MG63 (cell line): ENCODE measurements at places on chromosomes 7 and 10. TPM values are rescaled to one million over a fixed set of nuclear protein-coding genes. Genes with fewer than 3 reads are reported as not detected.

- DNase-seq: peak; percentile 47
These were observed 54.2 kb upstream of the FHIP2A start for GRCh38 chr10:114767101-114767985.

GRCh38 chr10:77798940-77799339 is 127.6 kb downstream of the DLG5 start:
- DNase-seq: no peak

GRCh38 chr7:7962851-7963250 is 5.7 kb upstream of the GLCCI1 start:
- no peak for DNase-seq

DNA sequence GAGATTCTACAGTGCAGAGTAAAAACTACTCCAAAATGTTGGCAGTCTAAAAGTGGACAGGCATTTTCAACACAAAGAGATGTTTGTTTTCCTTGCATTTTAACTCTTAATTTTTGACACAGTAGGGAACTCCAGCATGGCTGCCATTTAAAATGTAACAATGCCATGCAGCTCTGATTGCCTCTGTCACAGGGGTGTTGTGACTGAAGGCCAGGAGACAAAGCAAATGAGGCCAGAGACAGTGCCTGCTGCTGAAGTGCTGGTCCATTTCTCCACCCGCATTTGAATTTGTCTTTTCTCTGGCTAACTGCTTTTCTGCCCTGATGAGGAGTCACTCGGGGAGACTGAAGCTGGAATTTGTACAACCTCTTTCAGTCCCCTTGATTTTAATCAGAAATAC is 710.6 kb upstream of the GALNT17 start:
- DNase-seq: no peak

GRCh38 chr10:74213571-74214162 is 62.6 kb downstream of the ADK start:
- DNase-seq: peak; percentile 45

GRCh38 chr7:132755538-132756483 is 179.5 kb upstream of the PLXNA4 start:
- no peak for DNase-seq

GRCh38 chr7:1558841-1559625 is 3.0 kb upstream of the TMEM184A start:
- no peak for DNase-seq

- DNase-seq: no peak
These were observed 6.4 kb upstream of the RAMP3 start for GRCh38 chr7:45151131-45151684.

DNA sequence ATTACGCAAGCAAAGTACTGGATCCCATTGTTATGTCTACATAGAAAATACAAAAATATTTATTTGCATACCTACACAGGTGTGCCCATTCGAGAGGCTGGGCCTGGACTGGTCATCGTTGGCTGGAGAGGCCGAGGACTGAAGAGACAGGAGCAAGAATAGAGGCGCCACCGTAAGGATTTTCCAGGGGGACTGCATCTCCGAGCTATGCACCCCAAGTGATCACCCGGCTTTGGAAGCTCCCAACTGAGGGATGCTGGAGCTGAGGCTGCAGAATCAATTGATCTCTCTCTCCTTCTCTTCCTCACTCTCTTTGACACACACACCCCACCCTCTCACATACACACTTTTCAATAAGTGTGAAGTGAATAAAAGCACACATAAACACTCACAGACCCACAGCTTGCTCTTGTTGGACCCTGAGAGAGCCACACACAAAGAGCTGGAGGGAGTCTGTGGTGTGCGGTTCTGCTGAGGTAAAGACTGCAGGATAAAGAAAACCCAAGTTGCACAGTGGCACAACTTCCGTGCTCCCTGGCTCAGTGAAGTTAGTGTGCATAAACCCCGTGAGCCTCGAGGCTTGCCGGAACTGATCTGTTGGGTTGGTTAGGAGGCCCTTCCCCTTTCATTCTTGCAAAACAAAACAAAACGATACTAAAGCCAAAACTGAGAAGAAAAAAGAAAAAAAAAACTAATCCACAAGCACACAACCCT is at the start of gene AOAH:
Gene AOAH, minus strand, starts transcription at position 544 of the 714 bp plus-strand sequence. Its CDS starts 346 bp downstream, at position 198.
- DNase-seq: no peak

GRCh38 chr7:138979226-138979979 is 1.8 kb downstream of the KIAA1549 start:
- no peak for DNase-seq

- DNase-seq: peak; percentile 11
These were observed 71.0 kb downstream of the DLG5 start for GRCh38 chr10:77855404-77856155.

GRCh38 chr7:106794276-106795083 is 70.6 kb upstream of the PIK3CG start:
- no peak for DNase-seq

GRCh38 chr7:135645296-135645904 is 16.9 kb upstream of the STMP1 start:
- no peak for DNase-seq

GRCh38 chr10:122323941-122324675 is 50.4 kb upstream of the PLEKHA1 start:
- peak; percentile 43 for DNase-seq

- no peak for DNase-seq
These were observed 2.4 kb upstream of the GPAM start for GRCh38 chr10:112185959-112186358.

- no peak for DNase-seq
These were observed 16.9 kb upstream of the ENTPD1 start for GRCh38 chr10:95739056-95739455.

GRCh38 chr10:115696747-115697146 is 576.3 kb downstream of the GFRA1 start:
- DNase-seq: no peak

DNA sequence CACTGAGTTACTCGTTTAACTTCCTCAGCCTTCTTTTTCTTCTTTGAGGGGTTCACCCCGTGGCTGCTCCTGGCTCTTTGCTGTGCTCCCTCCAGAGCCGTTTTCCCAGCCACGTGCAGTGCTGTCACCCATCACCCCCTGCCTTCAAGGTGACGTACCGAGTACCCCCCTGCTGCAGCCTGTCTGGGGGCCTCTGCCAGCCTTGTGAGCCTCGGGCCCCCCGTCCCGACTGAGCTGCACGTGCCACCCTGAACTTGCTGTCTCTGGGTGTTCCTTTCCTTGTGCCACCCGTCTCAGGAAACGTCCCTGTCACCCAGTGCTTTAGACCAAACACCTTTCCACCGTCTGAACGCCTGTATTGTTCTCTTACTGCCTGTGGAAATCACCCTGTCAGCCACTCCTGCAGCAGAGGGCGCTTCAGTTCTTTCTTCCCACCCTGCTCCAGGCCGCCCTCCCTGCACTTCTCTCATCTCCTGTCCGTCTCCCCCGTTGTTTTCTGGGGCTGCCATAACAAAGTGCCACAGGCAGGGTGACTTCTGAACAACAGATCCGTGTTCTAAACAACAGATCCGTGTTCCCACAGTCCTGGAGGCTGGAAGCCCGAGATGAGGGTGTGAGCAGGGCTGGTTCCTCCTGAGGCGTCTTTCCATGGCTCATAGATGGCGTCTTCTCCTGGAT is 44.6 kb downstream of the WDR37 start:
- no peak for DNase-seq

DNA sequence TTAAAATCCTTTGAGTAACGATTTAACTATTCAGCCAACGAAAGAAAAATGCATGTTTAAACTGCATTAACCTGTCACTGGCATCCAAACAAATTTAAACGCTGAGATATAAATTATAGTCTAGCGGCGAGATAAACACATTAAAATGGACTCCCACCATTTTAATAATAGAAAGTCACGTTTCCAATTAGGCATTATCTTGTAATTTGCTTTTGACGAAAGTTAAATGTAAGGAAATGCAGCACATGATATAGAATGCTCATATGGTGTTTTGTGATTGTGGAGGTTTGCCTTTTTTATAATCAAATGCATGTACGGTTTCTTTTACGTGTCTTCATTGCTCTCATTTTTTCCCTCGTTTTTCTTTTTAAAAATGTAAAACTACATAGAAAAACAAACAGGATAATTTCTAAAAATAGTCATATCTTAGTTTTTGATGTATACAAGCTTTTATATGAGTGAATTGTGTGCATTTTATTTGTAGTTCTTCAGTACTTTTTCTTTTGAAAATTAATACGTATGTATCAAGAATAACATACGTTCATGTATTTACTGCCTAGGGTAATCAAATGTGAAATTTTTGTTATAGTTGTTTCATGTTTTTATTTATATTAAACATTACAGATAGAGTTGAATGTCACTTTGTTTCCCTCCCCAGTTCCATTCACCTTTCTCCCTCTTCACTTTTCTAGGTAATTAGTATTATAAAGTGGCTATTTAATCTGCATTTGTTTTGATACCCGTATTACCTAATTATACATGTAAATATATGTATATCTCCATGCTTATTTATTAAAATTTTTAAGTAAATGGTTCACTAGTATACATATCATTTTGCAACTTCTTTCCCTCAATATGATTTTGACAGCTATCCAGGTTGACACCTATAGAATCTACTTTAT is 1.1 kb upstream of the KLF14 start:
- no peak for DNase-seq

DNA sequence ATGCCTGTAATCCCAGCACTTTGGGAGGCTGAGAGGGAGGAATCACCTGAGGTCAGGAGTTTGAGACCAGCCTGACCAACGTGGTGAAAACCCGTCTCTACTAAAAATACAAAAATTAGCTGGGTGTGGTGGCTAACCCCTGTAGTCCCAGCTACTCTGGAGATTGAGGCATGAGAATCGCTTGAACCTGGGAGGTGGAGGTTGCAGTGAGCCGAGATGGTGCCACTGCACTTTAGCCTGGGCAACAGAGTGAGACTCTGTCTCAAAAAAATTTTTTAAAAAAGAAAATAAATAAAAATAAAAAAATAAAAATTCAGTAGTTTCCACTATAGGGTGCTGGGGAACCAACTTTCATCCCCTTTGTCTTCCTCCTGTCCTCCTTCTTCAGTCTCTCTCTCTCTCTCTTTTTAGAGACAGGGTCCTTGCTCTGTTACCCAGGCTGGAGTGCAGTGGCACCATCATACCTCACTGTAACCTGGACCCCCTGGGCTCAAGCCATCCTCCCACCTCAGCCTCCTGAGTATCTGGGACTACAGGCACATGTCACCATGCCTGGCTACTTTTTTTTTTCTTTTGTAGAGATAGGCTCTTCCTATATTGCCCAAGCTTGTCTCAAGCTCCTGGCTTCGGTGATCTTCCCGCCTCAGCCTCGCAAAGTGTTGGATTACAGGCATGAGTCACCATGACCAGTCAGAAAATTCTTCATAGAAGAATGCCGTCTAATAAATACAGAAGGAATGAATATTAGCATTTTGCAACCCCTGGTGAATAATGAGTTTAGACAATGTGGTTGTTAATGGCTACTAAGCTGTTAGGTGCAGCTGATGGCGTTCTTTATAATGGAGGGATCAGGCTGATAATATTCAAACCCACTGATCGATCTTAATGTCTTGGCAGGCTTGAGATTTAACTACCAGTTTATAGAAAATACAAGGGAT is 20.6 kb downstream of the RBM20 start:
- DNase-seq: peak; percentile 79

DNA sequence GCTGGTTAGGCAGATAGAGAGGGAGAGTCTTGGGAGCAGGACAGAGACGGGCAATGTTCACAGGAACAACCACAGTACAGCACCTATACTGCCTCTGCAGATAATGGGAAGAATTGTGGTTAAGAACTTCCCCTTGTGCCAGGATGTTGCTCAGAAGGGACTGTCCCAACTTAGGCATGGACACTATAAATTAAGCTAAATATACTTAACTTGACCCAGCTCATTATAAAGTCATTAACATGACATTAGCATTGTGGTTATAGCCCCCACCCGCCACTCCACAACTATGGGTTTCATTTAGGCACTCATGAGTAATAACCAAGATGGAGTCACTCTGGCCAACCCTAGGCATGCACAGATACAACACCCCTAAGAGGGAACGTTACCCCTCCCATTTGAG is 310.9 kb upstream of the NRG3 start:
- no peak for DNase-seq

- DNase-seq: no peak
These were observed 98.7 kb downstream of the CDK6 start for GRCh38 chr7:92737706-92738105.

DNA sequence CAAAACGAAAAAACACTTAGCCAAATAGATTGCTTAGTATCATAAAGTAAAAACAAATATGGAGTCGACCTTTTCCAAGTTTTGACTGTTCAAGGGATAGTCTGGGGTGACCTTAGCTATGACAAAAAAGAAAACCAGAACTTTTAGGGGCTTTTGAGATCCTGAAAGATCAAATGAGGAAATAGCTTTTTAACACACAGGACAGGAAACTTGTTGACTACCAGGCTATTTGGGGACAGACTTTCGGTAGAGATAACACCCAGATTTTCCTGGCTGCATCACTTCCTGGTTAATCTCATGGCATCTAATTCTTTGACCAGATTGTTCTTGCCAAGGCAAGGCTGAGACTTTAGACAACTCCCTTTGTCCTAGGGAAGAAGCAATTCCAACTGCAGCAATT is 34.5 kb upstream of the EGR2 start:
- DNase-seq: no peak

The COL1A2 gene
- 218 and 306 TPM in 2 replicates for total RNA-seq

The MET gene
- 46.7 and 49.4 TPM in 2 replicates for total RNA-seq

The HOXA2 gene
- total RNA-seq: 0.35 TPM in 1 of 2 replicates, not detected in the other

The POLD2 gene
- 146 and 186 TPM in 2 replicates for total RNA-seq

The PLPP4 gene
- 3.4 and 13.4 TPM in 2 replicates for total RNA-seq

The CFAP58 gene
- 0.05 and 0.20 TPM in 2 replicates for total RNA-seq

The GPR15LG gene
- not detected in 2 replicates for total RNA-seq

The LRCH4 gene
- 3.8 and 6.3 TPM in 2 replicates for total RNA-seq

The SLF2 gene
- total RNA-seq: 10.7 and 19.9 TPM in 2 replicates

The TAS2R5 gene
- not detected in 2 replicates for total RNA-seq

The LEP gene
- total RNA-seq: not detected in 2 replicates
